Fibroblast of the aortic adventitia (primary cell): ENCODE measurements at places on chromosomes 2 and 18. TPM values are rescaled to one million over a fixed set of nuclear protein-coding genes. Genes with fewer than 3 reads are reported as not detected.
A peak's percentile ranks its signal among the peaks of the same experiment; 100 is the strongest.

MTERF4 gene
- total RNA-seq, result 36.5 and 73.4 TPM in 2 replicates

ALPP gene
- not detected in 2 replicates for total RNA-seq

IRS1 gene
- 8.2 and 29.7 TPM in 2 replicates for total RNA-seq

HOXD3 gene
- 0.09 TPM in 1 of 2 replicates, not detected in the other for total RNA-seq

ERFE gene
- 2.8 and 3.4 TPM in 2 replicates for total RNA-seq

SLC19A3 gene
- 0.18 and 1.6 TPM in 2 replicates for total RNA-seq

NETO1 gene
- not detected in 2 replicates for total RNA-seq

ALKAL2 gene
- total RNA-seq, result 1.3 TPM in 1 of 2 replicates, not detected in the other

- DNase-seq, result no peak
Measured at GRCh38 chr2:44934983-44935728, 6.3 kb upstream of the SIX3 start.

GRCh38 chr2:46653539-46653938, 174.2 kb downstream of the TMEM247 start:
- peak; percentile 90 for DNase-seq

DNA sequence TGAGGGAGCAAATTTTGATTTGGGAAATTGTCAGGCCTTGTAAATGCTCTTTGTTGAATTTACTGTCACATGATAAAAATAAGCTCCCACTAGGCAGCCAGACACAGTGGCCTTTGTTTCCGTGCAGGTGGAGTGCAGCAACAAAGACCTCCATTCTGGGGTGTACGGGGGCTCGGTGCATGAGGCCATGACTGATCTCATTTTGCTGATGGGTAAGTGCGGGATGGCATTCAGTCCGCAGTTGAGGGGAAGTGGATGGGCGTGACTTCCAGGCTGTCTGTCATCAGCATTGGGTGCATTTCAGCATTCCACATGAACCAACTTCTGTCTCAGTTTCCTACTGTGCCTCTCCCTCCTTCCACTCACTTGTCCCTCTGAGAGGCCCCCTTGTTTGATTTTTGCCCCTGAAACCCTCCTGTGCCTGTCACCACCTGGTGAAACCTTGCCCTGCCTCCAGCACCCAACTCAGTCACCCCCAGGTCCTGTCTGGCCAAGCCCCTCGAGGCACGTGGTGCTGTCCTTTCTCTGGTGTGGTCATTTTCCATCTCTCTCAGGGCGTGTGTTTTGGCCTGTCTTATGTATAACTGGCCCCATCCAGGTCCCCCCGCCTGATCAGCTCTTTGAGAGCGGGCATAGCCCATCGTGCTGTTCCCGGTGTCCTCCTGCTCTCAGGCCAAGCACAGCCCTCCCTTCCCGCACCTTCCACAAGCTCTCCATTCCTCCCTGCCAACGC, 16.3 kb downstream of the CNDP2 start:
- no peak for DNase-seq
